Activated CD4-positive, alpha-beta T cell treated with anti-CD3 and anti-CD28 coated beads, Interleukin-10, Interleukin-2, amounts not matched to agents 100 ng/mL and 50 ng/mL, durations not matched to agents 16 hours and 8 hours (primary cell): ENCODE measurements at places on chromosomes 6 and 20.

DNA sequence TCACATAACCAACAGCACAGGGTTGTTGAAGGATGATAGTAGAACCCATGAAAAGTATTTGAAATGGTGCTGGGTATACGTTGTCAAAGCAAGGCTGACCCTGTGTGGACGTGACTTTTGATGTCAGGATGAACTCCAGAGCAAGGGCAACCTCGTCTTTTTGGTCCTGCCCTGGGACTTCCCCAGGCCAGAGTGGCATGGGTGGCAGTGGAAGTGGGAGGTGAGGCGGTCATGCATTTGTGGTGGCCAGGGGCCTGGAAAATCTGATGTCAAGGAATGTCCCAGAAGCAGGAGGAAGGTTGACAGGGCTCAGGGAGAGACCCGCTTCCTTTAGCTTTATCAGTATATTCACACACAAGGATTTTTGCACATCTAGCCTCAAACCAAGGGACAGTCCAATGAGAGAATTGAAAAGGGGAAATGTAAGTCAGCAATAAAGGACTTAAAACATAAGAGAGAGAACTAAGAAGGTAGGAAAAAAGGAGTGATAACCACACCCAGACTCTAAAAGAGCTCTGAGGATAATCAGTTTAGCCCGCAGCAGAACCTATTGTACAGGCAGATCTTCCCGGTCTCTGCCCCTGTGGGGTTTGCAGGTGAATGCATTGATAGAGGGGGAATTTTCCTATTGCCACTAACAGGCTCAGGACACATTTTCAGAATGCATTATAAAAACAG, 98.8 kb upstream of the HDGFL1 start:
- no peak for DNase-seq

DNA sequence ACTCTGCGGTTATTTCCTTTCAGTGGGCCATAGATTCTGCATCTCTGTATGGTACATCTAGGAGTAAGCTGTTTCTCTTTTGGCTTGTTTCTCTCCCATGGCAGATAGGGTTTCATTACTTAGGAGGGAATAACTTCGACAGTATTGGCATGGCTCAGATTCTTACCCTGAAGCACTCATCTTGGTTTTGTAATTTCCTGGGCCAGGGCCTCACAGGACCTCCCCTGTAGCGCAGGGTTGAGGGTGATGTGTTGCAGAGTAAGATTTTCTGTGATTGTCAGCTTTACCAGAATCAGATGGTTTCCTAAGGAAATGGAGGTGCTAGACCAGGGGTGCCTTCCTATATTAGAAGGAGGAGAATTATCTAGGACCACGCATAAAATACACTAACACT, 78.3 kb downstream of the STXBP5 start:
- peak; percentile 22 for DNase-seq

DNA sequence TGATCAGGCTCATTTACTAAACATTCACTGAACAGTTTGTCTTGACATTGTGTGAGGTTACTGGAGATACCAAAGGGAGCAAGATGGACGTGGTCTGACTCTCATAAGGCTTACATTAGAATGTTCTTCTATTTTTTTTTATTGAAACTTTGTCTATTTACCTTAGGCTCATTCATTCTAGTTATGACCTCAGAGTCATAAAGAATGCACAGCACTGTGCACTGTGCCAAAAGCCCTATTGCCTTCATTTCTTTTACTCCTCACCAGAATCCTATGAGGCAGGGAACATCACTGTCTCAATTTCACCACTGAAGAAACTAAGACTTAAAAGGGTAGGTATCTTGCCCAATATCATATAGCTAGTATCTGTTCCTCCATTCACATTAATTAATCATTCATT, 94.5 kb downstream of the MAP3K7 start:
- DNase-seq = no peak

- no peak for DNase-seq
These were observed 104.0 kb upstream of the PRSS16 start for GRCh38 chr6:27143474-27144026.

- DNase-seq = no peak
These were observed 82.4 kb upstream of the TGM3 start for GRCh38 chr20:2213401-2213800.

GRCh38 chr20:59364611-59365010, 64.2 kb downstream of the EDN3 start:
- DNase-seq = no peak

GRCh38 chr20:49846206-49846807, 33.7 kb downstream of the SLC9A8 start:
- peak; percentile 72 for DNase-seq

DNA sequence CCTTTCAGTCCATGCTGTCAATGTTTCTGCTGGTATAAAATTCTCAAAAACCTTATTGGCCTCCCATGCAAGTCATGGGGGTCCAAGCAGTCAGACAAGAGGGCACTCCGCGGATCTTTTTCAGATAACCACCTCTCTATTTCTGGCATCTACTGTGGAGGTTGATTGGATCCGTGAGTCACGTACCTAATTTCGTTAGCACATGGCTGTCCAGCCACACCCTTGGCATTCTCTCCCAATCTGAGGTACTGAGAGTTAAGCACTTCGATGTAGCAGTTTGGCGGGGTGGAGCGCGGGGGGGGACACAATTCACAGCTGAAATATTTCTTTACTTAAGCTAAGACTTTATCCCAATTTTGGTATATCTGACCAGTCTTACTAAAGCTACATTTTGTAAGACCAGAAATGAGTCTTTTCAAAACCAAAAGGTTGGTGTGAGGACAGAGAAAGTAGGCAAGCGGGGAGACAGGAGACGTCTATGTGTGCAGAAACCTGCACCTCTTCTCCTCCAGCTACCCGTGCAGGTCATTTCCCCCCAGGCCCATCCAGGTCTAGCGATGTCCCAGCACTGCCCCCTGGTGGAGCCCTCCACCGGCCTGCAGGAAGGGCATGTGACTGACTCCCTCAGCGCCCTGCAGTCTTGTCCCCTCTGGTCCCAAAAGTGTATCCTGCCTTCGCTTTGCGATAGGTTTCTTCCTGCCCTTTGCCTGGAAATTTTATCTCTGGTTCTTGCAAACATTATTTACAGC, 113.1 kb downstream of the ADAT2 start:
- DNase-seq = peak; percentile 45

DNA sequence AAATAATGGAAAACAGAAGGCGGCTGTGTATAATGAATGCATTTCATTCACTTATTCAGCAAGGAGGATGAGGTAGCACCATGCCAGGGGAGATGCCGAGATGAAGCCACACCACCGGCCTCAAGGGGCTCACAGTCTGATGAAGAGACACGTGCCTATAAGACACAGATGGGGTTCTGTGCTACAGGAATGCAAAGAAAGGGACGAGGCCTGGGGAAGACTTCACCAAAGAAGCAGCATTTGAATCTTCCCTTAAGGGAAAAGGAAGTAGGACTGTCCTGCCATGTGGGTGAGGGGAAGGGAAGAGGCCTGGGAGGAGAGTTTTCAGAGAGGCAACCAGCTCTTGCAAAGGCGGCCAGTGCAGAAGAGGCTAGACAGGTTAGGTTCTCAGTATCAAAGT, 98.9 kb downstream of the PSMG4 start:
- no peak for DNase-seq

- DNase-seq = no peak
These were observed 833.0 kb downstream of the EPHA7 start for GRCh38 chr6:92586236-92586977.

GRCh38 chr6:44452725-44453124, 65.2 kb downstream of the CDC5L start:
- no peak for DNase-seq

- no peak for DNase-seq
These were observed 81.4 kb downstream of the MCHR2 start for GRCh38 chr6:99912657-99913056.

DNA sequence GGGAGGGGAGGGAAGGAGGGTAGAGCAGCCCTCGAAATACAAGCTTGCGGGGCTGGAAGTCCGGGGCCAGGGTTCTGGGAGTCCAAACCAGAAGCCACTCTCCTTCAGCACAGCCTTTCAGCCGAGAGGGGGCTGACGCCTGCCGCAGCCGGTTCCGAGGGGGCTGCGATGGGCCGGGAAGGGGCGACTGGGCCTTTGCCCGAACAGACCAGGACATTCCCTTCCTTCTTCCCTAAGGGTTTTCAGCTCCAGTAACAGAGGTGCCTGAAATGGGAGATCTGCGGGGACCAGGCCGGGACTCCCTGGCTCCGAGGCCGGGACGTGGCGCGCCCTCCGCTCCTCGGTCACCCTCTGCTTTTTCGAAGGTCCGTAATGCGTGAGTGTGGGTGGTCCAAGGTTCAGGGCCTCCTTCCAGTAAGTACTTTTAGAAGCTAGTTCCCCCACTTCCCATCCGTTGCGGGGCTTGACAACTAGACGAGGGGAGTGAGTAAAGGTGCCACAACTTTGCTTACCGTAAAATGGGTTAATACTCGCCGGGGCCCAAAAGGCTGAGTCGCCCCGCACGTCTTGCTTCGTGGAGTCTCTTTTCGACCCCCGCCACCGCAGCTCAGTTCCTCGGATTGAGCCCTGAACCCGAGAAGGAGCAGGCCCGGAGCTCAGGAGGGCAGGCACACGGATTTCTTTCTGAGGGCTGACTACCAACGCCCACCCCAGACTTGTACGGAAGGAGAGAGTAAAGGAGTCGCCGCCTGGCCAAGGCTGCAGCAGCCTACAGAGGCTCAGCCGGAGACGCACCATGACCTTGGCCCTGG, 2.9 kb upstream of the OLIG3 start:
- DNase-seq = no peak

GRCh38 chr6:135535989-135536414, 38.5 kb upstream of the AHI1 start:
- peak; percentile 56 for DNase-seq

- DNase-seq = no peak
These were observed 194.6 kb upstream of the ARID1B start for GRCh38 chr6:156582509-156582992.

DNA sequence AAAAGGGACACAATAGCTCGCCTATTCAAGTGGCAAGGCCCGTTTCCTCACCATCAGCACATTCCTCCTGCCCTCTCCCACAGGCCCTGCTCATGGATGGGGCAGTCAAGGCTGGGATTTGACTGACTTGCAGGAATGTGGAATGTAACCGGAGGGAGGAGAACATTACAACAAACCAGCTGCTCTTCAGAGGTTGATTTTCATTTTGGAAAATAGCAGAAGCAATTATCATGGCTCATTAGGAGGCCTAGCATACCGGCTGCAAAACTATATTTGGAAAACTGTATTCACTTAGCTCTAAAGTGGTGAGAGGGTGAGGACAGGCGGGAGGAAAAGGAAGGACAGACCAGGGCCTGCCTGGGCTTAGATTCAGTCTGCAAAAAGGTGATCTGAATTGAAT, 283.7 kb downstream of the CD83 start:
- no peak for DNase-seq

DNA sequence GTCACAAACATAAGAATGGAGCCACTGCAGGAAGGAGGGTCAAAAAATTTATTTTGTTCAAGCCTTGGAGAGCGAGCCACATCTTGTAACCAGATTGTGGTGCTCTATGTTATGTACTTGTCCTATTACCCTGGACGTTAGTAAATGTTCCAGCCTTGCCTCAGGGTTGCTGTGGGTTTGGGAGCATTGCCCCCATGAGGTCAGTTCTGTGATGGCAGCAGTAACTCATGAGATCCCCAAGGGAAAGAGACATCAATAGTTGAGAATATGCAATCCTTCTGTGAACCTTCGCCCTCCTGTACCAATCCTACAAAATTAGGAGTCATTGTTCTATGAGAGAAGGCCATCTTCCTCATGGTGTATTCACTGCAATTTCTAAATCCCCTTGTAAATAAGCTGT, 16.4 kb upstream of the CFAP206 start:
- DNase-seq = peak; percentile 2

GRCh38 chr6:157271911-157272310, 51.4 kb downstream of the TMEM242 start:
- no peak for DNase-seq

DNA sequence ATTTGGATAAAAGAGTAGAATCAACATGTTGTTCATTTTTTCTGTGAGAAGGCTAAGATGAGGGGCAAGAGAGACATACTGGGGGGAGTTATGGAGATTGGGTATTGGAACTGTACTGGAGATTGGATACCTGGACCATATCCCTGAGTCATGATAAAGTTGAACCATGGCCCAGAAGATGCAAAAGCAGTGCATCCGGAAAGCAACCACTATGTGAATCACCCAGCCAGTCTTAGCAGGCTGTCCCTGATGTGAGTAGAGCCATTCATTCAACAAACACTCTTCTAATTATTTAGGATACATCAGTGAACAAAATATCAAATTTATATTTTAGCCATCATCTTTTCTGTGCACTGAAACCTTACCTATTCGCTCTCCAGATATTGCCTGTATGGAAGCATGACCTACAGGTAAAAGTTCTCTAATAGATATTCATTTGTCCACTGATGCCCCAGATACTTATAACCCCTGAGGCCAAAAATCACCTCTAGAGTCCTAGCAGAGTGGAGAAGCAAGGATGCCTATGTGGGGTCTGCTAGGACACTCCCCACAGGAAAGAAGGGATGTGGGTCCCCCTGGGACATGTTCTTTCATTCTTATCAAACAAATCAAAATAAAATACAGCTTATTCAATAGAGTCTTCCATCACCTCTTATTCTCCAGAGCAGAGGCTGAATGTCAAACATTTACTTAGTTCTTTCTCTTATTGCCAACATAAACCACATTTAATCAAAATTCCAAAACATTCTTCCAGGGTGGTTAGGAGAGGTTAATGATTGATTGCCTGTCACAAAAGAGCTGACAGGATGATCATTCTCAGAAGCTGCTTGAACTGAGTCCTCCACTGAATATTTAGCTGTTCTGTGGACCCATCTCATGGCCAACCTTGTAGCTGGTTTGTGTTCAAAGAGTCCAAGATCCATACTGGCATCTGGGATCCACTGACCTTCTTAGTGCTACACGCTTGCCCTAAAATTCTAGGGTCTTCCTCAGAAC, 37.0 kb upstream of the PKHD1 start:
- DNase-seq = no peak

GRCh38 chr6:4018924-4019236, 60.1 kb downstream of the FAM217A start:
- no peak for DNase-seq

DNA sequence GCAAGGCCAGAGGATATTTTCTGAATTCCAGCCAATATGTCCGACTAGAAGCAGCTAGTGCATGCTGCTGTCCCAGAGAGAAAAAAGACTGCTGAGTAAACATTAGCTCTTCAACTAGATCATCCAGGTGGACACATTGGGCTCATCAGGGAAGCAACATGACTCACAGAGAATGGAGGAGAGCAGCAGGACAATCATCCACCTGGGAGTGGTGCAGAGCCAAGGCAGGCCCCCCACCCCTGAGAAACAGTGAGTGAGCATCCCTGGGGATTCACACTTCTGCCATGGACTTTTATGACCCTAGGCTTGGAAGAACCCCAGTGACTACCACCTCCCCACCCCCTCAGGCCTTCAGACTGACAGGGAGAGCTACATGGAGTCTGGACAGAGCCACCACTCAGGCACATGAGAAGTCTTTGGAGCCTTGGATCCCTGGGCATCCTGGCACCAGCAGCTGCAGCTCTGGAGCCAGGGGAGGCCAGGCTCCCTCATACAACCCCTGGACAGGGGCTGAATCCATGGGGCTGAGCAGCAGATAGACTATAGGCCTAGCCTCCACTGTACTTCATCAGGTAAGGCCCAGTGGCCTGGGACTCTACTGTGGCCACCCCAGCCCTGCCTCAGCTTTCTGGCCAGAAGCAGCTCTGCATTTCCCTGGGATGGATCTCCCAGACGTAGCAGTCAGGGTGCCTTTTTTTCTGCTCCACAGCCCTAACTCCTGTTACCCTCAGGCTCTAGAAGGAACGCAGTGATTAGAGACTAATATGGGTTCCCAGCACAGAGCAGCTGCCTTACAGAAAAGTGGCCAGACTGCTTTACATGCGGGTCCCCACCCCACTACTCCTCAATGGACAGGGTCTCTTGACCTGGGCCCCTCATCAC, 82.9 kb upstream of the RNF217 start:
- no peak for DNase-seq
